ENCODE measurements at places on chromosomes 5 and 9.

- no peak for DNase-seq
Measured at GRCh38 chr5:97529354-97529985, 346.4 kb upstream of the RIOK2 start.

GRCh38 chr5:81547001-81547400 is 153.1 kb upstream of the ACOT12 start:
- no peak for DNase-seq

DNA sequence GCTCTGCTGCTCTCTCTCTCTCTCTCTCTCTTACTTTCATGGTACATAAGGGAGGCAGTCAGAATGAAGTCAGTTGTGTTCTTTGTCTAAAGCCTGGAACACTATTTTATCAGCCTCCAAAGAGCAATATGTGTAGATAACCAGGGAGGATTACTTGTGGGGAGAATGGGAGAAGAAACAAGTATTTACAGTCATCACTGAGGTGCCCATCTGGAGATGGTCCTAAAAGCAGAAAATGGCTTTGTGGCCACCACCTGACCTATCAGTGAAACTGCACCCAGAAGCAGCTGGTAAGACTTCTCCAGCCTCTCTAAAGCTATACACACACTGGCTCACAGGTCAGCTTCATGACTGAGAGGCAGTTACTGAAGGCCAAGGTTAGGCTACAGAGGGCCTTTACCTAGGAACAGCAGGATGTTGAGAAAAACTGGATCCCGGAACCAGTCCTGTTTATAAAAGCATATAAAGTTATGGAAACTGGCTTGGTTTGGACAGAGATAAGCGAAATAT is 75.1 kb downstream of the MRPS27 start:
- DNase-seq, result peak; percentile 71

DNA sequence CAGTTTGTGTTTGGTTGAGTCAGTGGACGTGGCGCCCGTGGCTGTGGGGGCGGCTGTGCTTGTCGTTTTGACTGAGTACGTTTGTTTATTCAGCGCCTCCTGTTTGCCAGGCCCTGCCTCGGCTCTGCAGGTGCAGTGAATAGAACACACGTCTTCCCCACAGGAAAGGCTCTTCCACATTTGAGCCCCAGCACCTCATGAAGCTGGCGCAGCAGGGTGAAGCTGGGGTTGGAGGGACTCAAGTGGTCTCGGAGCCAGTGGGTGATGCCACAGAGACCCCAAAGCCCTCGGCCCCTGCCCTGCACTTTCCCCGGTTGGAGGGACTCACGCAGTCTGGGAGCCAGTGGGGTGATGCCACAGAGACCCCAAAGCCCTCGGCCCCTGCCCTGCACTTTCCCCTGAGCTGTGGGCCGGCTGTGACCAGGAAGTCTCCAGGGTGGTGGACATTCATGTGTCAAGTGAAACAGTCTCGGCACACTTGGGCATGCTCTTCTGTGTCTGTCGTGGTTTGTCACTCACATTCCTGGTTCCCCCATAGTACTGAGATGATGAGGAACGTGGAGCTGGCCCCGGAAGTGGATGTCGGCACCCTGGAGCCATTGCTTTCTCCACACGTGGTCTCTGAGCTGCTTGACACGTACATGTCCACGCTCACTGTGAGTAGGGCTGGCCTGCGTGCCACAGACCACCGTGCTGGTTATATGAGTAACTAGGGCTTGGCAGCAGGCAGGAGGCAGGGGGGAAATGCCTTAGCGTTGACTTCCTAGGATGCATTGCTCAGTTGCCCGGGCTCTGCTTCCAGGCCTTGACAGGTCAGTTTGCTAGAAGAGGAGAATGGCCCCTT is 13.6 kb downstream of the EXOC3 start:
- no peak for DNase-seq

DNA sequence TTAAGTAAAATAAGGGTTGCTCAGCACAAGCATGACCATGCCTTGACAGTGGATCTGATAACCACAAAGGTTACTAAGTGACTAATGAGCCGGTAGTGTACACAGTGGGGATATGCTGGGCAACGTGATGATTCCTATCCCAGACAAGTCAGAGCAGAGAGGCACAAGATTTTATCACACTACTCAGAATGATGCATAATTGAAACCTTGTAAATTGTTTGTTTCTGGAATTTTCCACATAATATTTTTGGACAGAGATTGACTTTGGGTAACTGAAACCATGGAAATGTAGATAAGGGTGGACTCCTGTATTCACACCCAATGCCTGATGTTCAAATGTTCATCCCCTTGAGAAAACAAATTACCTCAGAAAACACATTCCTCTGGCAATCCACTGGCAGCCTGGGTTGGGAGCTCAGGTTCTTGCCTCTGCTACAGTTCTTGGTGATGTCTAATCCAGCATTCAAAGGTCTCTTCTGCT is 16.2 kb upstream of the ERAP1 start:
- no peak for DNase-seq
